NCI-H1092 treated with DMSO at 0.1 percent for 48 hours (cell line): ENCODE measurements at places on chromosomes 12 and 14.
A peak's percentile ranks its signal among the peaks of the same experiment; 100 is the strongest.

GRCh38 chr12:10624605-10625004 lies 11.2 kb upstream of the MAGOHB start:
- DNase-seq: no peak

DNA sequence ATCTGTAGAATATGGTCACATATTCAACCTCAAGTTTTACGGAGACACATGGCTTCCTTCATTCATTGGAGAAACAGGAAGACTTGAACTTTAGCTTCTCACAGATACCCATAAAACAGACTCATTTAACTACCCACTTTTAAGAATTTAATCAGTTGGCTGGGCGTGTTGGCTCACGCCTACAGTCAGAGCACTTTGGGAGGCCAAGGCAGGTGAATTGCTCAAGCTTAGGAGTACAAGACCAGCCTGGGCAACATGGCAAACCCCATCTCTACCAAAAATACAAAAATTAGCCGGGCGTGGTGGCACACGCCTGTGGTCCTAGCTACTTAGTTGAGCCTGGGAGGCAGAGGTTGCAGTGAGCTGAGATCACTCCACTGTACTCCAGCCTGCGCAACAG lies 64.7 kb upstream of the STAC3 start:
- no peak for DNase-seq

GRCh38 chr14:89578156-89578555 lies 161.1 kb upstream of the FOXN3 start:
- DNase-seq: no peak

DNA sequence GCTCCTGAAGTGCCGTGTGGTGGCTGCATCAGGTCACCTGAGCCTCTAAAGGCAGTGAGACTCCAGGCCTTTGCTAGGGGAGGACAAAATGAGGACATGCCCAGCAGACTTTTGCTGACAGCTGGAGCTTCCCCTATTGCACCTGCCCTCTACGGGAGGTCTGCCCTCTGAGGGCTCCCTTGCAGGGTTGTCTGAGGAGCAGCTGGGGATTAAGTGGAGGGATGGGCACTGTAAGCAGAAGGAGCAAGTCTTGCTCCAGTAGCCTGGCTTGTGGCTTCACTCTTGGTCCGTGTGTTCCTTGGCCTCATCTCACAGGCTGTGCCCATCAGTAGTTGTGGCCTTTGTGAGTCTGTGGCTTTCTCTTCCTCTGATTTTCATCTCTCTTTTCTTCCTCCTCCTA lies 66.9 kb upstream of the NRXN3 start:
- peak; percentile 82 for DNase-seq

- DNase-seq: no peak
Observed at GRCh38 chr14:73576391-73576790, 7.4 kb downstream of the ACOT2 start.

DNA sequence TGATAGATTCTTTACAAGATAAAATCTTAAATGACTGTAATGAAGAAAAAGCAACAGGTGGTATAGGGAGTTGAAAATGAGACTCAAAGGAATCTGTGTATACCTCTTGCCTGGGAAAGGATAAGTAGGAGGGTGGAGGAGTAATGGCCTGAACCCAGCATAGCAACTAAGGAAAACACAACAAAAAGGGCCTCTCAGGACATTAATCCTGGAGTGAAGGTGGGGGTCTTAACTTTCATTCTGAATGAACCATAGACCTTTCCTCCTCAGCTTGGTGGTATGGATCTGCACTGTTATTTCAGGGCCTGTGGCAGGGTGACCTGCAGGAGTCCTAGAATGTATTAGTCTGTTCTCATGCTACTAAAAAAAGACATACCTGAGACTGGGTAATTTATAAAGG lies 185.6 kb downstream of the AKAP6 start:
- no peak for DNase-seq

DNA sequence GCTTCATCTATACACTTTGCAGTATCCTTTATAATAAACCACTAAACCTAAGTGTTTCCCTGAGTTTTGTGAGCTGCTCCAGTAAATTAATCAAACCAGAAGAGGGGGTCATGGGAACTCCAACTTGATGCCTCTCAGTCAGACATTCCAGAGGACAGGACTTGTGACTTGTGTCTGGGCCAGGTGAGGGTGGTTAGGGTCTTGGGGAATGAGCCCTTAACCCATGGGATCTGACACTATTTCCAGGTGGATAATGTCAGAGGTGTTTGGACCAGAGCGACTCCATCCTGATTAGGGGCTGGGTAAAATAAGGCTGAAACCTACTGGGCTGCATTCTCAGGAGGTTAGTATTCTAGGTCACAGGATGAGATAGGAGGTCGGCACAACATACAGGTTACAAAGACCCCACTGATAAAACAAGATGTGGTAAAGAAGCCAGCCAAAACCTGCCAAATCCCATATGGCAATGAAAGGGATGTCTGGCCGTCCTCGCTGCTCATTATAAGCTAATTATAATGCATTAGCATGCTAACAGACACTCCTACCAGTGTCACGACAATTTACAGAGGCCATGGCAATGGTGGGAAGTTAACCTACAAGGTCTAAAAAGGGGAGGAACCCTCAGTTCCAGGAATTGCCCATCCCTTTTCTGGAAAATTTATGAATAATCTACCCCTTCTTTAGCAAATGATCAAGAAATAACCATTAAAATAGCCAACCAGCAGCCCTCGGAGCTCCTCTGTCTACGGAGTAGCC lies 58.7 kb downstream of the BCAT1 start:
- DNase-seq: no peak

GRCh38 chr14:54483073-54483745 lies 5.6 kb downstream of the GMFB start:
- DNase-seq: no peak

GRCh38 chr12:34340534-34341361 lies 318.5 kb downstream of the ALG10 start:
- DNase-seq: no peak

DNA sequence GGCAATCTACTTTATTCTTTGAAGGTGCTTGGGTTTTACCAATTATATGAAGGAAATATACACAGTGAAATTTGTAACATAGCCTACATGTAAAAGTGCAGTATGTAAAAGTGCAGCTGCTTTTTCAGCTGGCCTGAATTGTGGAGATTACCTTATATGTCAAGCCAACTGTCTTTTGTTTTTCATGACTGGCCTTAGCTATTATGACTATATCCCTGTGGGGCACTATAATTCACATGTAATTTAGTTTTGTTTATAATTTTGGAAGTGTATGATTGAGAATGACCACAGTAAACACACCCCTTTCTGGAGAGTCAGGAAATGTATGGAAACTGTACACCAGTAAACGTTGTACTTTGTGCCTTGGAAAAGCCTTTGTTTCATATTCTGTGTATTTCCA lies 435.0 kb upstream of the STXBP6 start:
- DNase-seq: no peak

GRCh38 chr12:104513681-104514080 lies 56.9 kb downstream of the CHST11 start:
- DNase-seq: no peak

DNA sequence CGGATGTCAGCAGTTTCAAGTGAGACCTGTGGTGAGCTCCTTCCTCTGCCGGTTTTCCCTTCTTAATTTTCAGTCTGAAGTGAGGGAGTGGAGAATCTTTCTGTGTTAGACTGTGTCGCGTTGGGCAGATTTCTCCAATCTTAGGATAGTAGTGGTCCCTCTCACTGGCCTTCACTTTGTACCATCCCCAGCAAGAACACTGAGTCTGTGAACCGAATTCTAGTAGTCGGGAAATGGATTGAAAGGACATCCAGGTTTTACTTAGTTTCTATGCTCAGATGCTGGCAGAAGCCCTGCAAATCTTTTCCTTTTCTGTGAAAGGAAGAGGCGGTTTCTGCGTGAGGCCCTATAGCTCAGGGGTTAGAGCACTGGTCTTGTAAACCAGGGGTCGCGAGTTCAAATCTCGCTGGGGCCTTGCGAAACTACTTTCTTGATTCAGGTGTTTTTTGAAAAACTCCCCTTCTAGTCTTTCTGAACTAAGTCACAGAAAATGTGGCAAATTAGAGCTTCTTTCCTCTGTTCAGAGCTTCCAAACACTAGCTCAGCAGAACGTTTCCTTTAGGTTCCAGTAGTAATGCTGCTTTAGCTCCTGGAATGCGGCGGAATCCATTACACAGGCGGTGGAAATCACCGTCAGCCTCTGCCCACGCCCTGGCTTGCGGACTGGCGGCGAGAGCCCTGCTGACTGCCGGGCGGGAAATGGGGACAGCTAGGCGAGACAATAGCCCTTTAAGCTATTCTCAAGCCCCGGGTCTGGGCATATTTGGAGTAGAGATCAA lies 2.8 kb upstream of the RNASE4 start:
- peak; percentile 39 for DNase-seq

DNA sequence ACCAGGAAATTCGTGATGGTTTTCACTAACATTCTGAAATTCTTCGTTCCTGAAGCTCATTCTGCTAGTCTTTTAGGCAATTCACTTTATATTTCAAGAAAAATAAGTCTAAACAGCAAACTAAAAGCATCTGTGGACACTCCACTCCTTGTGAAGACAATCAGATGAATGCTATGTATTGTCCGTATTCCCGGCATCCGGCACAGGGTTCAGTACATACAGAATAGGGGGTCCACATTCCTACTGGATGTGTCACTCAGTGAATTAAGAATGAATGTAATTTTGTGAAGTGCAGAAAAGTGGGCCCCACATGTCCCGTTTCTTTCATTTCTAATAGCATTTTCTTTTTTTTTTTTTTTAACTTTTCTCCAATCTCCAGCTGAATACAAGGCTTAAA lies 241.3 kb downstream of the GRIN2B start:
- no peak for DNase-seq

DNA sequence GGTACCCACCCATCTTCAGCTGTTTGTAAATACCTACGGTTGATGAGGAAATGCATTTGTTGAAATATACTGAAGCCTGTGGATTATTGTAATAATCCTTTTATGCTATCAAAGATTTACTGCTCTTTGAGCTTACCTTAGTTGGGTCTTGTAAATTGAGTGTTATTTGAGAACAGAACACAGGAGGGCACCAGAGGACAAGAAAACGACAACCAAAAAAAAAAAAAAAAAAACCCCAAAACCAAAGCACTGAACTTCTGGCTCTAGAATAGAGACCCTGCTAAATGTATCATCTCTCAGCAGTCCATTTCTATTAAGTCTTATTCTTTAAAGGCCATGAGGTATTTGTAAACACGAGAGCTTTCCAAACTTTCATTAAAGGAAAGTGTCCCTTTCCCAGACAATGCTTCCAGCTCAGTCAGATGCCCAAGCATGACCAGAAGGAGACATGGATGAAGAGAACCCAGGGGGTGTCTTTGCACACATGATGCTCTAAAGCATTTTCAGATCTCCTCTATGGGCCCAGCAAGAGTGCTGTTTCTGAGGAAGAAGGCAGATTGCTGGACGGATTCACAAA lies 763.9 kb downstream of the NRXN3 start:
- DNase-seq: peak; percentile 37

DNA sequence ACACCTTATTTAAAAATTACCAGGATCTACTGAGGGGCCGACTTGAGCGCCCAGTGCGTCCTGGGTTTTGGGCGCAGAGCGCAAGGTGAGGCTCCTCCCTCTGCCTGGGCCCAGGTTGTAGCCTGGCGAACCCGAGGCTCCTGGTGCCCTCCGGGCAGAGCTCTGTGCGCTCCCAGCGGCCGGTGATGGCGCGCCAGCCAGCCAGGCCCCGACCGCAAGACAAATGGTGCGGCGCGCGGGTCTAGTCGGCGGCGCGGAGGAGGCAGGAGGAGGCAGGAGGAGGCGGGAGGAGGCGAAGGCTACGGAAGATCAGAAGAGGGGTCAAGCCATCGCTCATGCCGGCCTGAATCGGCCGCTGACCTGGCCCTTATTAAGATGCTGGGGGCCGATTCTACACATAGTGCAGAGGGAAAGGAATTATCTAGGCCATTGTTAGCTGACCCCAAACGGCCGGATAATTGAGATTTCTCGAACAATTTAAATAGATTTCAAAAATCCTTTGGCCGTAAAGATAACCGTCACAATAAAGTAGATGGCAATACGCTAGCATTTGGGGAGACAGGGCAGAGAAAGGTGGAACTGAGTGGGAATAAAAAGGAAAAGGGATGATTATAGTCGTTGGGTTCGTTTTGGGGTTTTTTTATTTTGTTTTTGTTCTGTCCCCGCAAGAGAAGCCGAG lies 2.8 kb downstream of the TBX5 start:
- no peak for DNase-seq

- no peak for DNase-seq
Observed at GRCh38 chr12:47954058-47954457, 9.3 kb upstream of the TMEM106C start.

GRCh38 chr12:5523396-5524115 lies 91.6 kb downstream of the NTF3 start:
- DNase-seq: no peak

- no peak for DNase-seq
Observed at GRCh38 chr12:105801351-105801750, 337.4 kb downstream of the NUAK1 start.

- no peak for DNase-seq
Observed at GRCh38 chr12:4202918-4203317, 70.6 kb upstream of the CCND2 start.

GRCh38 chr14:59406454-59407245 lies 58.5 kb downstream of the GPR135 start:
- no peak for DNase-seq

GRCh38 chr12:91249054-91249453 lies 66.4 kb upstream of the DCN start:
- DNase-seq: no peak

GRCh38 chr14:54338696-54339317 lies 58.0 kb upstream of the CDKN3 start:
- DNase-seq: no peak

DNA sequence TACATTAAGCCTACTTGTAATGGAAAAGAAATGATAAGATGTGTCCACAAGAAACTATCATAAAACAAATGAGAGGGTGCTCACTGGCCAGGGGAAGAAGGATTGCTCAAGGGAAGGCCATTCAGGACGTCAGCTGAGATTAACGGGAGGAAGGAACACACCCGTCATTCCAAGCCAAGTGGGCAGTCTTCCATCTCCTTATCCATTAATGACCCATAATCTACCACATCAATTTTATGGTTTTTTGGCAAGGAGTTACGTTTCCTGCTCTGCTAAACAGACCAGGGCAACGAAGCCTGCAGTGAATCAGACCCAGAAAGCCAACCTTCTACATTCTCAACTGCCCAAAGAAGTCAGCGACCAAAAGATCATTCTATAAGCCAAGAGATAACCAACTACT lies 25.1 kb downstream of the PRKAB1 start:
- peak; percentile 38 for DNase-seq

- no peak for DNase-seq
Observed at GRCh38 chr14:91378930-91379578, 38.6 kb downstream of the CCDC88C start.

- no peak for DNase-seq
Observed at GRCh38 chr12:9813821-9814798, 13.2 kb upstream of the KLRF1 start.

- no peak for DNase-seq
Observed at GRCh38 chr14:64060199-64060545, 207.4 kb downstream of the SYNE2 start.

DNA sequence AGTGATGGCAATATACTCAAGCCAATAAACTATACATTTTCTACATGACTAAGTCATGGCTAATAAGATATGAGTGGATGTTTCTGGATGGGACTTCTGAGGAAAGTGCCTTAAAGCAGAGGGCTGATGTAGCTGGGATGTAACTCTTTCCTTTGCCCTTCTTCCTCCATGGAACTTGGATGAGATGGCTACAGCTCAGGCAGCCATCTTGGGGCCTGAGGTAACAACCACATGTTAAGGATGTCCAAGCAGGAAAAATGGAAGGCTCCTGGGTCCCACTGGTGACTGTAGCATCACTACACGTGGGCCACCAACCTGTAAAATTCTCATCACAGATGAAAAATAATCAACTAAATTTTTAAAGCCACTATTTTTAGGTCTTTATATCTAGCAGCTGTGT lies 54.4 kb upstream of the GRIP1 start:
- no peak for DNase-seq

- no peak for DNase-seq
Observed at GRCh38 chr14:40280652-40281051, 848.4 kb upstream of the FBXO33 start.
